SK-N-SH treated with all-trans-retinoic acid at 6 μM for 48 hours (cell line): ENCODE measurements at places on chromosomes 11 and 22.

GRCh38 chr11:29029452-29029851 is 921.3 kb downstream of the METTL15 start:
- ATAC-seq: no peak

- ATAC-seq: peak; percentile 85
Measured at GRCh38 chr22:37905534-37906363, at the start of gene MICALL1. MICALL1 (plus strand) TSS chr22:37906297; CDS start chr22:37906423, 126 bp downstream.

DNA sequence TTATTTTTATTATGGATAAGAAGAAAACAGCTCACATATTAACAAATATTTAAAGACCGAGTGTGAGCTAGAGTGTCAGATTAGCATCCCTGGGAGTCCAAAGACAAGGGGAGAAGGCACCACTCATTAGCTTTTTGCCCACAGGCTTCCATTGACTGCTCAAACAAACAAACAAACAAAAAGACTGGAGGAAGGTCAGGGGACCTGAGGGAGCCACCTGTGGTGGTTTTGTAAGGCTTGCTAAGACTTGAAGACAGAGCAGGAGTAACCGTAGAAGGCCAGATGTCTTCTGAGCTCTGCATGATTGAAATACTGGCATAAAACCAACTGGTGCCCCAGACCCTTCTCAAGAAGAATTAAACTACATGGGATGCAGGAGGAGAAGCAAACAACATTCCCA is 395.2 kb upstream of the CNTN5 start:
- no peak for ATAC-seq

- ATAC-seq: no peak
Measured at GRCh38 chr22:41842996-41843970, 10.4 kb downstream of the SREBF2 start.

DNA sequence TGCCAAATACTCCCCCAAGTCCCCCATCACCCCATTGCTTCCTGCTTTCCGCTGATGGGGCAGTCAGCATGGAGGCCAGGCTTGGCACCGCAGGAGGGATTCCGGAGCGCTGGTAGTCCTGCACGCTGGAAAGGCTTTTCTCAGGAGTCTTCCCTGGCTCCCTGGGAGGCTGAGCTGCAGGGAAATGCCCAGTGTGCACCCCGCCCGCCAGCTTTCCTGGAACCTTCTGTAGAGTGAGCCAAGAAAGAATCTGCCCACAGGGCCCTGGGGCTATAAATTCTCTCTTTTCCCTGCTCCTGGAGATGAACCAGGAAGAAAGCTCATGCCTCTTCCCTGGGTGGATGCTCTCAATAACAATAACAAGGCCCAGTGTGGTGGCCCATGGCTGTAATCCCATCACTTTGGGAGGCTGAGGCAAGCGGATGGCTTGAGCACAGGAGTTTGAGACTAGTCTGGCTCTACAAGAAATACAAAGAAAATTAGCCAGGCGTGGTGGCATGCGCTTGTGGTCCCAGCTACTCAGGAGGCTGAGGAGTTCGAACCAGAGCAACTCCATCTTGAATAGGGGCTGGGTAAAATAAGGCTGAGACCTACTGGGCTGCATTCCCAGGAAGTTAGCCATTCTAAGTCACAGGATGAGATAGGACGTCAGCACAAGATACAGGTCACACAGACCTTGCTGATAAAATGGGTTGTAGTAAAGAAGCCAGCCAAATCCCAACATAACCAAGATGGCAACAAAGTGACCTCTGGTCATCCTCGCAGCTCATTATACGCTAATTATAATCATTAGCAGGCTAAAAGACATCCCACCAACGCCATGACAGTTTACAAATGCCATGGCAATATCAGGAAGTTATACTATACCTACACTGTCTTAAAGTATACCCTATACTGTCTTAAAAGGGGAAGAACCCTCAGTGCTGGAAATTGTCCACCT is 46.4 kb upstream of the FTH1 start:
- no peak for ATAC-seq

- ATAC-seq: no peak
Measured at GRCh38 chr22:32652645-32653270, 148.7 kb upstream of the TIMP3 start.

DNA sequence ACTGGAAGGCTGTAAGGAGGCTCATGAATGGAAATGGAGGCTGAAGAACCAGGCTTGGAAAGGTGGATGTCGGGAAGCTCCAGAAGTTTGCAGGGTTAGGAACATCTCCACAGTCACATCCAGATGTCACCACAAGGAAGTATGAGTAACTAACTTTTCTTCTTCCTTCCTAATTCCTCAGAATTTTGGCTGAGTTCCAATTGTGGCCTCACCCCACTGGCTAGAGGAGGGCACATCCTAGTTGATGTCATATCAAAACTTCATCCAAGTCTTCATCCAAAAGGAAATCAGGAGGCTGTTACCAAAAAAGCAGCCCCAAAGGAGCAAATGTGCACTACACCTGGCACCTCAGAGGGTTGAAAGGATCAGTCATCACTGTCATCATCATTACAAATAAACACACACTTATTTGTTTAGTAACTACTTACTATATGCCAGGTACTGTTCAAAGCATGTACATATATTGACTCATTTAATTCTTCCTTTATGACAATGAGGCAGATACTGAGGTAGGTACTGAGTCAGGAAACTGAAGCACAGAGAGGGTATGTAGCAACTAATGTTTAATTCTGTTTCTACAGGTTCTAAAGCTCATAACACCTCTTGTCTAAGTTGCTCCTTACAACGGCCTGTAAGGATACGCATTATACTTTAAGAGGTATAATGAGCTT is 7.3 kb upstream of the PTPN5 start:
- ATAC-seq: no peak

DNA sequence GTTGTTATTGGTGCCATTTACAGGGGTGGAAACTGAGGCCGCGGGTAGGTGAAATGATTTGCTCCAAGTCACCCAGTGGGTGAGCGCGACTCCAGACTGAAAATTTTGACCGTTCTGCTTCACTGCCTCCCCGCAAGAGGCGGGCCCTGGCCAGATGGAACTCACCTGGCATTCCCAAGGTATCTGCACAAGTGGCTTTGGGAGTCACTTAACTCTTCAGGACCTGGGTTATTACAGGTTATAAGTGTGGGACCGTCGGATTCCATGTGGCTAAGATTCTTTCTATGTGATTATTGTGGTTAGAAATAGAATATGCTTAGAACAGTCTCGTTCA is 598 bp downstream of the CABIN1 start:
- ATAC-seq: peak; percentile 15; the same call in 2 of the 3 replicates

- ATAC-seq: no peak
Measured at GRCh38 chr11:19984048-19984742, 176.1 kb downstream of the DBX1 start.

DNA sequence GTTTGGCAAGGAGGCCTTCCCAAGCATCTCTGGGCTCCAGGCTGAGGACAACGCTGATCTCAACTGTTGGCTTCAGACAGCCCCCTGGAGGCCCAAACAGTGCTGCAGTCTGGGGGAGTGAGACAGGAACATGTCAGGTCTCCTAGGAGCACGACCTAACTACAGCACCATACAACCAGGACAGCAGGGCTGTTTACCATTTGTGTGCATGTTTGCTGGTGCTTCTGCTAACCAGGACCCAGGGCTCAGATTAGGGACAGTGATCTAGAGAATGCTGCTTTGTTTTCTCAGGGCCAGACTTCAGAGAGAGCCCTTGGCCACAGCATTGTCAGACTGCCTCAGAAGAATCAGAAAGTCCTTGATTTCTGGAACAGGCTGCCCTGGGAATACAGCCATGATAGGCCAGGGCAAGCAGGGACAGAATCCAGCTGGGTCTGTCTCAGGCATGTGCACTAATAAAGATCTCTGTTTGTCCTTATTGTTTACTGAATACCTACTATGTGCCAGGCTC is 126.5 kb downstream of the VPREB1 start:
- ATAC-seq: peak; percentile 58

DNA sequence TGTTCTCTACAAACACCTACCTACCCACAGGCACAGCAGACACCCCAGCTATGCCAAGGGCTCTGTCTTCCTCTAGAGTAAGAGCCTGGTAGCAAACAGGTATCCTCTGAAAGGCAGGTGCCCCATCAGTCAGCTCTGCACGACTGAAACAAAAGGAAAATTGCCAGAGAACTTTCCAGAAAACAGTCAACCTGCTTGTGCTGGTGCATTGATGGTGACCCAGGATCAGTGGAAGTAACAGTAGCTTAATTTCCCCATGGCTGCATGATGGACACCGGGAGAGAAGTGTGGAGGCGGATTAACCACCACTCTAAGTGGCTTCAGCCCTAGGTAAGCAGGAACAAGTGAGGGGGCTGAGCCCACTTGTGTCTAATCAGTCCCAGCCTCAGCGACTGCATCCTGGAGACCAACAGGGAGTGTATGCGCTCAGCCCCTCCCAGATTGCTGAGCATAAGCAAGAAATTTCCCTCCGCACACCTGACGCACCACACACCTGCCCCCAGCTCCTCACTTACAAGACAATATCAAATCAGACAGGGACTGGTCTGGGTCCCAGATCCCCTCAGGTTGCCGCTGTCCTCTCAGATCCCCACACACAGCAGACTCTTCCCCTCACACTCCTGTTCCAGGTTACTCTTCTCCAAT is 70.7 kb upstream of the IGLL5 start:
- ATAC-seq: no peak

GRCh38 chr22:26489447-26490036 is 5.9 kb downstream of the SRRD start:
- no peak for ATAC-seq

- ATAC-seq: peak; percentile 98
Measured at GRCh38 chr11:124069429-124070401, 28.6 kb upstream of the OR10G7 start.

- no peak for ATAC-seq
Measured at GRCh38 chr11:80529726-80530125, 1088.9 kb upstream of the TENM4 start.

GRCh38 chr11:123173040-123173855 is 21.8 kb downstream of the CLMP start:
- ATAC-seq: peak; percentile 81

- no peak for ATAC-seq
Measured at GRCh38 chr11:28461338-28461737, 353.1 kb downstream of the METTL15 start.

DNA sequence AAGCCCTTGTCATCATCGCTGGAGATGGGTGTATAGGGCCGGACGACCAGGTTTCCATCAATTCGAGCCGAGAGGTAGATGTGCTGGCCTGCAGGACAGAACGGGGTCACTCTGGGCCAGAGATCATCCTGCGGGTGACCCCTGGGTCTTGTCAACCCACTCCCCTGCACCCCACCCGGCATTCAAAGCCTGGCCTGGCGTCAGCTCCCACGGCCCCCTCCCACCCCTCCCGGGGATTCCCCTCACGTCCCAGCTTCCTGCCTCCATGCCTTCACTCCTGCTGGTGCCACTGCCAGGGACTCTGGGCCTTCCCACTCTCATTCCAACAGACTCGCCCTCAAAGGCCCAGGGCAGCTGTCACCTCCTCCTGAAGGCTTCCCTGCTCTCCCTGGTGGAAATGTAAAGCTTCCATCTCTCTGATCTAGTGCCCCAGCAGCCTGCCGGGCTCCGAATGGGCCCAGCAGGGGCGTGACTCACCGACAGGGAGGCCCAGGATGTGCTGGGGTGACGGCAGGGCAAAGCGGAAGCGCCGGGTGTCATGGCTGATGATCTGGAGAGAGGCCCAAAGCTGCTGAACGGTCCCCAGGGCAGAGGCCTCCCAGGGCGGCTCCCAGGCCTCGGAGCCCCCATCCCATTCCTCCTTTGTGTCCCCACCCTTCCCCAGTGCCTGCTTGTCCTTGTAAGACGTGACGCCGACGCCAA is 9.3 kb downstream of the ATP5MGL start:
- ATAC-seq: no peak

- no peak for ATAC-seq
Measured at GRCh38 chr22:19877626-19878339, 23.1 kb upstream of the GNB1L start.
